Right ventricle myocardium inferior (tissue), 1 donor: ENCODE measurements at places on chromosomes 11 and 22. TPM values are rescaled to one million over a fixed set of nuclear protein-coding genes. Genes with fewer than 3 reads are reported as not detected.

DNA sequence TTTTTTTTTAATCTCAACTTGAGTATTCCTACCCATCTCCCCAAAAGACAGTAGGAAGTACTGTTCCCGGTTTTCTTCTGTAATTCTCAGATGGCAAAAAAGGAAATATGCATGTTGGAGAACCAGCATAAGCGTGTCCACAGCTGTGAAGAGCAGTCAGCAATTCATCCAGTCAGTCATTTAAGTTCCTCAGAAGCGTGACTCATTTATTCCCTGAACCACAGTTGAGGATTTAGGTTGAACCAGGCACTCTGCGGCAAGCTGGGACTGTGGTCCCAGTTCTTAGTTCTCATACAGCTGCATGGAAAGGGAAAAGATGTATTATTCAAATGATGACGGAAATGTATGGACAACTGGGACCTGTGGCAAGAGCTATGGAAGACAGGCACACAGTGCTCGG lies 61.0 kb upstream of the MYO18B start:
- no peak for DNase-seq

GRCh38 chr22:40911772-40912171 lies 39.4 kb upstream of the RBX1 start:
- no peak for DNase-seq

DNA sequence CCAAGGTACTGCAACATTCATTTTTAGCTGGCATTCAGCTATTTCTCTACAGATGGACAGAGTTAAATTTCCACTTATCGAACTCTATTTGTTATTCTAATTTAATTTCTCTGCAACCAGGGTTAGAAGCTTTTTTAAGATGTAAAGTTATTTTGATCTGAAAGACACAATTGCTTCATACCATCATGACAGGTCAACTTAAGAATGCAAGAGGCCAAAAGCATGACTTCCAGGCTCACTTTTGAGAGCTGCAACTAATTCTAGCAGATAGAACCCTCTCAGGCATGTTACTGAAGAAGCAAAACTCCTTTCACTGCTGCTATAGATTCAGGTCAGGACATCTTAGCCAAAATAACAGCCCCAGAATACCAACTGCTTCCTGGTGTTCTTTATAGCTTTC lies 86.5 kb upstream of the GALNT18 start:
- no peak for DNase-seq

DNA sequence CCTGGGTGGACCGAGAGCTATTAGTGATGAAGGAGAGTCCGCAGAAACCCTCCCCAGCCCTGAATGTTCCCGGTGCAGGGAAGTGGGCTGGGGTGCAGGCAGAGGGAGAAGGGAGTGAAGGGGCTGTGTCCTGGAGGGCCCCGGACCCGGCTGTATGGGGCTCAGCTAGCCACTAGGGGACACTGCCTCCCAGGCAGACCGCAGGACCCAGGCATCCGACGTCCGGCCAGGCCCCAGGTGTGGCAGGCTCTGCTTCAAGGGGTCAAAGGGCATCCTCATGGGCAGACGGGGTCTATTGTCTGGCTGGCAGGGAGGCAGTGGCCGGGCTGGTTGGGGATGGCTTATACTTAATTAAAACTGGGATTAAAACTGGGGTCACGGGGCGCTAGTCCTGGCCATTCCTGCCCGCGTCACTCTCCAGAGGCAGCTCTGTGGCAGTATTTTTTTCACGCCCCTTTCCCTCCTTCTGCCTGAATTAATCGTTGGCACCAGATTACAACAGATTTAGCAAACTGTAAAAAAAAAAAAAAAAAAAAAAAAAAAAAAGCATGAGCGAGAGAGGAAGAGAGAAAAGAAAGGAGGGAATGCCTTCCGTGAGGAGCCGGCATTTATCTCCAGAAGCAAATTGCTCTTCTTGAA lies 5.1 kb downstream of the FLRT1 start:
- no peak for DNase-seq

- no peak for DNase-seq
Measured at GRCh38 chr11:68963779-68964178, 17.0 kb downstream of the MRGPRD start.

DNA sequence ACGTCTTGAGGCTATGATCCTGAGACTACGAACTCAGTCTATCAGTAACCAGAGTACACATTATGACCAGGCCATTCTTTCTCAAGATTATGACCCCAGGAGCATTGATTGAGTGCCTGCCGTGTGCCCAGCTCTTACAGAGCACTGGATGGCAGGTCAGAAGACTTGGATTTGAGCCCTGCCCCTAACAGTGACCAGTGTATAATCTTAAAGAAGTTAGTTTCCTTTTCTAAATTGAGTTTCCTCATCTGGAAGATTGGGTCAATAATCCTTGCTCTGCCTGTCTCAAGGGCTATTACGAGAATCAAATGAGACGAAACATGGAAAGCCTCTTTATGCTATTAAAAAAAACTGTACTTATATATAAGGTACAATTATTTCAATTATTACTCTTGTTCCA lies 38.2 kb downstream of the SLCO2B1 start:
- DNase-seq, result no peak

Gene OR52I2
- not detected for total RNA-seq

DNA sequence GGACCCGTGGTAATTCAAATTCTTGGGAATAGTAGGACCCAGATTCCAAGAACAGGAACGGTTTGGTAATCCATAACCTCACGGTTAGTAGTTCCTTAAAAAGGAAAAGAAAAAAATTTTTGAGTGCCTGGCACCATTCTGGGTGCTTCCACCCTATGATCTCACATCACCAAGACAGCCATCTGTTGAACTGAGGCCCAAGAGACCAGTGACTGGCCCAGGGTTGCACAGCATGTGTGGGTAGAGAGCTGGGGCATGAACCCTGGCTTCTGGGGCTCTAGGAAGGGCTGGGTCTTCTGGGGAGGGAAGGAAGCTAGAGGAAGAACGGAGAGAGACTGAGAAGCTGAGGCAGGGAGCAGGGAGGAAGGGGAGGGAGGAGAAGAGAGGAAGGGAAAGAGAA lies 4.7 kb upstream of the SPI1 start:
- no peak for DNase-seq

- DNase-seq, result no peak
Measured at GRCh38 chr11:26331911-26332571, at the start of gene ANO3. ANO3 (plus strand) TSS chr11:26332130; CDS start chr11:26332276, 146 bp downstream.

Gene BTG4
- not detected for total RNA-seq

DNA sequence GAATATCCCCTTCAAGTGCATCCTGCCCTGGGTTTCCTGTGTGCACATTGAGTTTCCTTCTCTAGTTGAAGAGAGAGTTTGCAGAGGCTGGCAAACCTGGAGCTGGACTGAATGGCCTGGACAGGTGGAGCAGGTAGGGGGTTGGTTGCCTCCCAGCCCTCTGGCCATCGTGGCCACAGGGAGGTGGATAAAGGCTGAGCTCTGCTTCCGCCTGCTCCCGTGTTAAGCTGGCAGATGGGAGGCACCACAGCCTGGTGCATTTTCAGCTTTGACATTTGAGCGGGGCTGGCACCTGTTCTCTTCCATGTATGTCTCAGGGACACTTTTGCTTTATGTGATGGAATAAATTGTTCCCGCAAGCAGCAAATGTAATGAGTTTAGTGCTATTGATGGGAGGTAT lies 11.1 kb downstream of the MICAL2 start:
- DNase-seq, result no peak
